ENCODE measurements at places on chromosomes 13 and 19.

- DNase-seq: no peak
These were observed 942.1 kb upstream of the SPRY2 start for GRCh38 chr13:81283062-81283461.

GRCh38 chr13:51873837-51874236 is 12.1 kb downstream of the CCDC70 start:
- no peak for DNase-seq

DNA sequence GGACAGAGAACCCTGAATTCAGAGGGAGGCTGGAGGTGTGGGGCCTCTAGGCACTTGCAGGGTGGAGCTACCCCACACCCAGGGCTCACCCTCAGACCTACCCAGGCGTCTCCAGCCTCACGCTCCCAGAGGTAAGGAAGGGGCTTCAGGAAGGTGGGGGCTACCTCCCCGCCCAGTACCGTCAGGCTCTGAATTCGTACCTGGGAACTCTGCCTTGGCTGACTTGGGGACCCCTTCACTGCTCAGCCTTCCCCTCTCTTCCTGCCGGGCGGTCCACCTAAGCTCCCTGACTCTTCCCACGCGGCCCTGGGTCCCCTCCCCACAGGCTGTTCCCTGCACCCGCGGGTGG is 28.5 kb upstream of the PARP4 start:
- no peak for DNase-seq

DNA sequence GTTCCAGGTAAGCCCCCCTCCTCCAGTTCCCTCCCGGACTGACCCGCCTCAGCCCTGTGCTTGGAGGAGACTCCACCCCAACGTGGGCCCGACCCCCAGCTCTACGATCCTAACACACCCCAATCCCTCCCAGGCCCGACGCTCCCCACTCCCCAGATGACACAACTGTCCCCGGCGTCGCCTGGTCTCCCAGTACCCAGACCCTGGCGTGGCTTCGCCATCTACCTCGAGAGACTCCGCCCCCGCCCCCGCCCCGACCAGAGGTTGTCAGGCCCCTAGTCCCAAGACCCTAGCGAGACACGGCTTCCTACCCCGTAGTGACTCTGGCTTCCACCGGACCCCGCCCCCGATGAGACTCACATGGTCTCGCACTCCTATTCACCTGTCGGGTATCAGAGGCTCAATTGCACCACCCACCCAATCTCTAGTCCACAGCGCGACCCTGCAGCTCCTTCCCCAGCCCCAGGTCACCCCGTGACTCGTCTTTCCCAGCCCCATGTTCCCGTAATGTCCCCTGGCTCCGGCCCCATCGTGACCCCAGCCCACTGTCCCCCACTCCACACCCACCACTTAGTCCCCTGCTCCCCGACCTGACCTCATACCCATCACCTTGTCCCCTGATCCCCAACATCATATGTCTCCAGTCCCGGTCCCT is 2.9 kb downstream of the CD37 start:
- no peak for DNase-seq

GRCh38 chr13:66922444-66922843 is 307.7 kb downstream of the PCDH9 start:
- DNase-seq: no peak

DNA sequence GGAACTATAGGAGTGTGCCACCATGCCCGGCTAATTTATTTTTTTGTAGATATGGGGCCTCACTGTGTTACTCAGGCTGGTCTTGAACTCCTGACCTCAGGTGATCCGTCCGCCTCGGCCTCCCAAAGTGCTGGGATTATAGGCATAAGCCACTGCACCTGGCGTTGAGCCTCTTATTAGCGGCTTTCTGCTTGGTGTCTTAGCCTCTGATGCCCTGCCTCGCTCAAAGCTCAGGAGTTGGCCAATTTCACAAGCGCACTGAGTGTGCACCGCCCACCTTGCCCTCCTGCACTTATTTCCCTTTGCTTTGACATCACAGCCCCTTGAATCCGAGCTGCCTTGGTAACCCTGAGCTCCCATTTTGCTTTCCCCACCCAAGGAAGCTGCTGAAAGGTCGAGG is 10.1 kb downstream of the YIPF2 start:
- DNase-seq: no peak

GRCh38 chr19:6705931-6706632 is 14.4 kb downstream of the C3 start:
- no peak for DNase-seq

- no peak for DNase-seq
These were observed 93.6 kb downstream of the WTIP start for GRCh38 chr19:34575206-34575605.

- DNase-seq: no peak
These were observed 69.0 kb upstream of the NPAS1 start for GRCh38 chr19:46950526-46951170.

GRCh38 chr13:80361298-80361697 is 20.4 kb upstream of the SPRY2 start:
- DNase-seq: no peak

DNA sequence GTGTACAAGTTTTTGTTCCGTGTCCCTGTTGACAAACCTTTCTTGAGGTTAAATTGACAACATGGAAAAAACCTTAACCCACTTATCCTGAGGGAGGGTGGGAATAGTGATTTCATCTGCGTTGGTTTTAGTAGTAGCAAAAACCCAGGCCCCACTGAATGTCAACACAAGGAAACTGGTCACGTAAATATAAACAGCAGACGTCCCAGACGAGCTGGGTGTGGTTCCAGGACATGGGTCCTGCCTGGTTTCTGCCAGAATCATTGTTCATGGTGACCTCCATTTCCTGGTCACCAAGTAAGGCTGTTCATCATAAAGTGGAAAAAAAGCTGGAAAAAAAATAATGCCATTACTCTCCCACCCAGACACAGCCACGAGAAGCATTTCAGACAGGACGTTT is 16.9 kb upstream of the F2RL3 start:
- DNase-seq: no peak

DNA sequence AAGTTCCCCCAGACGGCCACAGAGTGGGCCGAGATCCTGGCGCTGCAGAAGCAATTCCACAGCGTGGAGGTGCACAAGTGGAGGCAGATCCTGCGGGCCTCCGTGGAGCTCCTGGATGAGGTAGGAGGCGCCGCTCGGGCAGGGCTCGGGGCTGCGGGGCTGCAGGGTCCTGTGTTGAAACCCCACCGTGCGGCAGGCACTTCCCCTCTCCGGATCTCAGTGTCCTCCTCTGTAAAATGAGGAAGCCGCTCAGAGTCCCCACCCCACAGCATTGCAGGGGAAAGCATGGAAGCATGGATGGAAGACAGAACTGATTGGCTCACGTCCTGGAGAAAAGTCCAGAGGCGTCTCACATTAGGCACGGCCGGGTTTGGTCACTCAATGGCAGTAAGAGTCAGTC is 6.8 kb upstream of the SCN1B start:
- no peak for DNase-seq

GRCh38 chr19:1136201-1136600 is 32.4 kb downstream of the GPX4 start:
- DNase-seq: no peak

- DNase-seq: peak; percentile 46
These were observed 6.6 kb downstream of the ZBTB7A start for GRCh38 chr19:4059891-4060620.

DNA sequence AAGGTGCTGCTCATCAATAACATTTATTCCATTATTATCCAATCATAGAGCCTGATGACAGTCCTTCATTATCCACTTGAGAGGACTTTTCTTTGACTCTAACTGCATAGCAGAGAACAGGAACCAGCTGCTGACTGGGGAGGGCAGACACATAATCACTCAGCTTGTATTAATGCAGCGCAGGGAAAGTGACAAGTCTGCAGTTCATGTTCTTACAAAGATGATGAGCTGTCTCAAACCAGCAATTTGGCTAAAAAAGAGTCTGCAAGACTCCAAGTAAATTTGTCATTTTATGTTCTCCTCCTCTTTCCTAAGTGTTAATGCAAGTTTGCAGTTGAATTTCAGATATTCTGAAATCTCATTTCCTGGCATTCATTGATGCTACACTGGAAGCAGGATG is 40.0 kb upstream of the CBY2 start:
- no peak for DNase-seq

DNA sequence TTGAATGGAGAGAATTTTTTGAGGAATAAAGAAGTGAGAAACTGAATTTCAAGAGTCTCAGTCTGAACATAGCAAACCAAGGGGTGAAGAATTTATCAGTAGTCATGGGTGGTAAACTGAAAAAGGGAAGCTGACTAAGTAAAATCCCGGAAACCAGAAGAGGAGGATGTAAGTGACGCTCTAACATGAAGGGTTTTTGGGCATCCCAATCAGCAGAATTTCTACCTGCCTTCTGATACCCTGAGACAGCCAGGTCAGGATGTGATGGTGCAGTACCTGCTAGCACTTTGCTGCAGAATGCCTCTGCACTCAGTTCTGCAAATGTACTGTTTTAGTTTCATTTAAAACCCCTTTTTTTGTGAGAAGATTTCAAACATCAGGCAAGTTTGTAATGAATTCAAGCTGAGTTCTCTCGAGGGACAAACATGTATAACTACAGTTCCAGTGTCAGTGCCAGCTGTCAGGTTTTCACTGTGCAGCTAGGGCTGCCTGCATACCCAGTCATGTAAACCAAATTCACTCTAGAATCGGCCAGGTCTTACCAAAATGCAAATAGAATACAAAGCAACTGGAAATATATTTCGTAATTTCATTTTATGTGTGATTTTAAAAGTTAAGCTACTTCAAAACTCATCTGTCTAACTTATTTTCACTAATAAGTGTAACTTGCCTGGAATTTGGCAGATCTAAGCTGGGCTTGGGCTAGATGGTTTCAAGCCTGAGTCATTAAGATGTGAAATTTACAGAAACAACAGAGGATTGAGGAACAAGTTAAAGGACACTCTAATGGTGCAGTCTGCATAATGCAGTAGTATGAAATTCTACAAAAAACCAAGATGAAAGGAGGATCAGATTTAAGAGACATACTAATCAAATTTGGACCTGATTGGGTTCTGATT is 13.8 kb downstream of the METTL21C start:
- DNase-seq: no peak

GRCh38 chr19:597406-598315 is 8.0 kb downstream of the HCN2 start:
- no peak for DNase-seq

- no peak for DNase-seq
These were observed 118.2 kb upstream of the SLC10A2 start for GRCh38 chr13:103184413-103184812.

DNA sequence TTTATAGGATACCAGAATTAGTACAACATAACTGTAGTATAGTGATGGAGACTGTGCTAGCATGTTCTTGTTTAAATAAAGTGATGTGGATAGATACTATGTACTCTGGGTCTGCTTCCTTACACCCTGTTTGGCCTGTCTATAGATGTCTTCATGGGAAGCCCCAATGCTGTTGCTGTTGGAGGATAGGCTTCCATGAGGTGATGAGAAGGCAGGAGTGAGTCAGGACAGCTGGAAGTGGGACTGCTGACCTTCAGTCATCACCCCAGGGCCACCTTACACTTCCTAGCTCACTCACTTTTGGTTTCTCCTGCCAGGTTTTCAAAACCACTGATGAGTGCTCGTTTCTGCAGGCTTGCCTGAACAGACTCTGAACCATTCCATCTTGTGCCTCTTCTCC is 4.2 kb downstream of the KCTD4 start:
- DNase-seq: no peak

DNA sequence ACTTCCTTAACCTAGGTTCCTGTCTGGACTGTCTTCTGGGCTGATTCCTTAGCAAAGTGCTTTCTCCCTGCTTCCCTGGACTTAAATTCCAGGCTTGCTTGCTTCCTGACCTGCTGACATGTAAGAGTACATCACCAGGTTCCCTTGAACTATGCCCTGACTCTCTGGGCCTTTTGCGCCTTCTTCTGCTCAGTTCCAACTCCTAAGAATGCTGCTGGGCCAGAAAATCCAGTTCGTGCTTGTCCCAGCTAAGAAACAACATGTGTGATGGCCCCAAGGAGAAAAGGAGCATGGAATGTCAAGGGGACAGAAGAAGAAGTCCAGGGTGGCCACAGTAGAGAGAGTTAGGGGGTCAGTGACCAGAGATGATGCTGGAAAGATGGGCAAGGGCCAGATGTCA is 42.6 kb upstream of the MBNL2 start:
- DNase-seq: no peak

DNA sequence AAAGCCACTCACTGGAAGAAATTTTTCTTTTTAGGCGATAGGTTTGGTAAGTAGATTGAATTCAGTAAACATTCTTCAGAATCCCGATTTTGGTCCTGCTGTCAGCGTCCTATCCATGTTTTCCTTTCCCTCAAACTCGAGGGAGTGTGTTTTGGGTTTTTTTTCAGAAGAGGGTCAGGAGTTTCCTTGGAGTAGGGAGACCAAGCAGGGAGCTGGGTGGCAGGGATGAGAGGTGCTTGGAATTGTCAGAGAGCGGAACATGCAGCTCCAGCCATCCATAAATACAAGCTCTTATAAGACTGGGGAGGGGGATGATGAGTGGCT is 1.6 kb upstream of the PCDH8 start:
- DNase-seq: no peak

GRCh38 chr19:16435238-16435917 is 36.4 kb downstream of the EPS15L1 start:
- no peak for DNase-seq

DNA sequence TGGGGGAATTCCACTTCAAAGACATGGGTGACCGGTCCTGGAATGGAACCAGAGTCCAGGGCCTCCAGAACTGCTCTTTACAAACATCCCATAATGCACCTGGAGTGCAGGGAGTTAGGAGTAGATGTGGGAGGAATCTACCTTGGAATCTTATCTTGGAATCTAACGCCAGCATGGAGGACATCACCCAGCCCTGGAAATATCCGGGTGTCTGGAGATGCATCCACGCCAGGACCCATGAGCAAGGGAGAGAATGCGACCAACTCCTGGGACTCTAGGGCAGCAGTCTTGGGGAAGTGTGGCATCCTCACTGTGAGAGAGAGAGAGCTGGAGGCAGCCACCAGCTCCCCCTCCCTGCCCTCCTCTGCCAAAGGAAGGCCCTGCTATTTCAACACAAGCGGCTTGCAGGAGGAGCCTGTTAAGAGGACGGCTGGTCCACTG is 211.8 kb downstream of the UQCRFS1 start:
- no peak for DNase-seq

DNA sequence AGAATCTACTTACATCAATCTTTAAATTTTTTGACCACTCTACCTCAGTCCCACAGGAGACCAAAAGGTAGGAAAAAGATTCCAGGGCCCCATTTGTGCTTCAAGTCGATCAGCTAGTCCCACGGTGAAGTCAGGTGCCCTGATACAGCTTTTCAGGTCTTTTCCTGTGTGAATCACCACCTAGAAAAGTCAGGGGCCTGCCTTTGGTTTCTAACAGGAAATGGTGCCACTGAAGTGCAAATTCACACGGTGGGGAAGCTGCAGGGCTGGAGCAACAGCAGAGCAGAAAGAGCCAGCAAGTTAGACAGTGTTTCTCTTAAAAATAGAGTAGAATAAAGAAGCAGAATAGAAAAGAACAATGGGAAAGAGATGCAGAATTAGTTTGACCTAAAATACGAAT is 107.5 kb downstream of the KLF12 start:
- DNase-seq: peak; percentile 64

DNA sequence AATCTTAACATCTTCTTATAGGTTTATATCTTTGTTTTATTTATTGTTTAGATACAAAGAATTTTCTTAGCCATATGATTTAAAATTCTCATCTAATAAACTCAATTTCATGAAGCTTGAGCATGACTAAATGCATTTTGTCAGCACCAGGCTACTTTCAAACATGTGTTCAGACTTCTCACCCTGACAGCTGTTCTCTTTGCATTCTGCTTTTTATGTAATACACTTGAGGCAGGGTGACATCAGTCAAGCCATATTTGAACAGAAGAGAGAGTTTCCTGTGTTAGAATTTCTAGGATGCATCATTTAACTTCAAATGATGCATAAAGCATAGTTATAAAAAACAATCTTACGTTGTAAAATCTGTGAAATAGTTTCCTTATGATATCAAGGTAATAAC is 1295.1 kb upstream of the PCDH20 start:
- DNase-seq: no peak

GRCh38 chr13:25840931-25841330 is 210.9 kb downstream of the SHISA2 start:
- DNase-seq: no peak
